ENCODE measurements at places on chromosomes 6 and 20. TPM values are rescaled to one million over a fixed set of nuclear protein-coding genes. Genes with fewer than 3 reads are reported as not detected.
A peak's percentile ranks its signal among the peaks of the same experiment; 100 is the strongest.

LPIN3 gene
- 1.8 TPM for total RNA-seq

KIAA0408 gene
- 40.7 TPM for total RNA-seq

PNLDC1 gene
- total RNA-seq = 0.49 TPM

IRAK1BP1 gene
- total RNA-seq = 7.8 TPM

F13A1 gene
- 0.39 TPM for total RNA-seq

KCNK15 gene
- total RNA-seq = not detected

CNBD2 gene
- total RNA-seq = 5.6 TPM

FNDC1 gene
- 0.09 TPM for total RNA-seq

GFOD1 gene
- 2.2 TPM for total RNA-seq

DNA sequence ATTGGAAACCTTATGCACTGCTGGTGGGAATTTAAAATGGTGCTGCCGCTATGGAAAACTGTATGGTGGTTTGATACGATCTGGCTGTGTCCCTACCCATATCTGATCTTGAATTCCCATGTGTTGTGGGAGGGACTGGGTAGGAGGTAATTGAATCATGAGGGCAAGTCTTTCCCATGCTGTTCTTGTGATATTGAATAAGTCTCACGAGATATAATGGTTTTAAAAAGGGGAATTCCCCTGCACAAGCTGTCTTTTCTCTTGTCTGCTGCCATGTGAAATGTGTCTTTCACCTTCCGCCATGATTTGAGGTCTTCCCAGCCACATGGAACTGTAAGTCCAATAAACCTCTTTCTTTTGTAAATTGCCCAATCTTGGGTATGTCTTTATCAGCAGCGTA lies 4.9 kb downstream of the TAP2 start:
- H3K36me3 ChIP-seq = no peaks in the 10 kb centered on the region
- H3K4me1 ChIP-seq = peaks cover 12% of the 10 kb centered on the region
- DNase-seq = no peak
- H3K27ac ChIP-seq = no peak overlapping the region
- no peak overlapping the region for H3K4me3 ChIP-seq

GRCh38 chr6:20237677-20238460 lies 25.6 kb upstream of the MBOAT1 start:
- H3K27ac ChIP-seq = no peak overlapping the region
- no peaks in the 10 kb centered on the region for H3K27me3 ChIP-seq
- H3K4me3 ChIP-seq = no peak overlapping the region

GRCh38 chr6:131843768-131844167 lies 35.9 kb downstream of the ENPP1 start:
- no peak overlapping the region for H3K4me3 ChIP-seq
- H3K36me3 ChIP-seq = no peaks in the 10 kb centered on the region
- H3K27me3 ChIP-seq = no peaks in the 10 kb centered on the region
- DNase-seq = no peak
- H3K27ac ChIP-seq = no peak overlapping the region

DNA sequence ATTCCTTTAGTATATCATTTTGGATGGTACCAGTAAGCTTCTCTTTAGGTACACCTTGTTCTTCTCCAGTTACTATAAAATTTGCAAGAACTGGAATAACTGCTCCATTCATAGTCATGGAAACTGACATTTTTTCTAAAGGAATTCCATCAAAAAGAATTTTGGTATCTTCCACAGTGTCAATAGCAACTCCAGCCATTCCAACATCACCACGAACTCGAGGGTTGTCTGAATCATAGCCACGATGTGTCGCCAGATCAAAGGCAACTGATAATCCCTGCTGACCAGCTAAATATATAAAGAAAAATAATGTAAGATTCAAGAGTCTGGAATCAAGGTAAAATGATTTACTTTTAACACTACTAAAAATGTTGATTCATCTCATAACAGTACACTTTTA lies 5.3 kb downstream of the MMUT start:
- H3K4me3 ChIP-seq = no peak overlapping the region
- no peak overlapping the region for H3K27ac ChIP-seq
- H3K36me3 ChIP-seq = peaks cover 3% of the 10 kb centered on the region
- DNase-seq = no peak

GRCh38 chr6:137491478-137491877 lies 2.7 kb downstream of the OLIG3 start:
- peaks cover 100% of the 10 kb centered on the region for H3K27me3 ChIP-seq
- no peak overlapping the region for H3K27ac ChIP-seq
- no peak for DNase-seq
- no peaks in the 10 kb centered on the region for H3K36me3 ChIP-seq

GRCh38 chr6:24330137-24330732 lies 27.6 kb downstream of the DCDC2 start:
- no peak for DNase-seq
- peaks cover 2% of the 10 kb centered on the region for H3K27me3 ChIP-seq
- H3K36me3 ChIP-seq = no peaks in the 10 kb centered on the region
- H3K4me3 ChIP-seq = no peak overlapping the region

- no peaks in the 10 kb centered on the region for H3K27me3 ChIP-seq
- H3K4me1 ChIP-seq = no peaks in the 10 kb centered on the region
- H3K27ac ChIP-seq = no peak overlapping the region
These were observed 260.0 kb upstream of the CDYL start for GRCh38 chr6:4516206-4516605.

- no peak for DNase-seq
- no peak overlapping the region for H3K4me3 ChIP-seq
- no peaks in the 10 kb centered on the region for H3K36me3 ChIP-seq
- H3K27ac ChIP-seq = no peak overlapping the region
These were observed 358.9 kb downstream of the CENPW start for GRCh38 chr6:126698732-126699240.

DNA sequence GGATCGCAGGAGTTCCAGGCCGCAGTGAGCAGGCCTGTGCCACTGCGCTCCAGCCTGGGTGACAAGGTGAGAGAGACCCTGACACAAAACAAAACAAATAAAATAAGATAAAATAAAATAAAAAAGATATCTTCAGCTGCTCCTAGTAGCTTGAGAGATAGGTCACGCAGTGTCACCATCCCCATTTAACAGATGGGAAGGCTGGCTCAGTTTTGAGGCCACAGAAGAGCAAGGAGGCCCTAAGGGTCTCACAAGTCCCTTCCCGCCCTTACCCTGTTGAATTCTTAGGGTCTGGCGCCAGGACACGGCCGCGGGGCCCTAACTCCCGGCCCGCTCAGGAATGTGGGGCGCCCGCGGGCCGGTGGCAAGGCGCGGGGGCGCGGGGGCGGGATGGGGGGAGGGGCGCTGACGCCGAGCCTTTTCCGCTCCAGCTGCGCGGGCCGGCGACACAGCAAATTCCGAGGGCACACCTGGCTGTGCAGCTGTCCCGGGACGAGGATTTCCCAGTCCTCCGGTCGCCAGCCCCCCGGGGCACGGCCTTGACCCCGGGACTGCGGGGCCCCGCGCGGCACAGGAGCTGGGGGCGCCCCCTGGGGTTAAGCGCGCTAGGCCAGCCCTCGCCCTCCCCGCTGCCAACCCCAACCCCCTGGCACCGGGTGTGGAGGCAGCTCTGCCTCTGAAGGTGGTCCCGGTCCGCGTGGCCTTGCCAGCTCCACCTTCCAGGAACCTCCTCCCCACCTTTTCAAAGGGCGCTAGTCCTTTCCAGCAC lies 10.3 kb upstream of the R3HDML start:
- no peaks in the 10 kb centered on the region for H3K36me3 ChIP-seq
- peaks cover 7% of the 10 kb centered on the region for H3K4me1 ChIP-seq
- peaks cover 2% of the 10 kb centered on the region for H3K27me3 ChIP-seq
- no peak for DNase-seq
- no peak overlapping the region for H3K27ac ChIP-seq

GRCh38 chr6:30912746-30913520 lies 1.1 kb upstream of the VARS2 start:
- DNase-seq = no peak
- no peak overlapping the region for H3K27ac ChIP-seq
- H3K4me3 ChIP-seq = peak overlapping the region; percentile 82
- H3K27me3 ChIP-seq = no peaks in the 10 kb centered on the region
- peaks cover 13% of the 10 kb centered on the region for H3K36me3 ChIP-seq

DNA sequence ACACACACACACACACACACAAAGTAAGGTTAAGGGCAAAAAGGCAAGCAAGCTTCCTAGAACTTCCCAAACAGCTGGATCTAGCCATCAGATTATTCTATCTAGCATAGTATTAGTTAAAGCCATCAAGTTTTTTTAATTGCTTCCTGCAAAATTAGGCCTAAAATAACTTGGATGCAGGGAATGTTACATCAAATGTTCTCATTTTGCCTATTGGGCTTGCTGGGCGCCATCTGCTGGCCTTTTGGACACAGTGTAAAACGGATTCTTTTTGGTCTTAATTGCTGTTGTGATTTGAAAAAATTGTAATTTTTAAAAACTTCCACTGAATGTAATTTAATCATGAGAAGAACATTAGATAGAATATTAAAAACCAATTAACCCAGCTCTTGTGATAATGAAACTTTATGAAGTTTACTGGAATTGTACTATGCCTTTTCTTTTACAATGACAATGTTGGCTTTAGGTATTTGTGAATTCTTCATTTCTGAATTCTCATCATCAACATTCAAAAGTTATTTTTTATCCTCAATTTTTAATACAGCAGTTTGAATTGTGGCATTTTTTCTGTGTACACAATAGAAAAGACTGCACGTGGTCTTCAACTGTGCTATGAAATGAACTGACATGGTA lies 6.8 kb downstream of the MKKS start:
- no peak overlapping the region for H3K4me3 ChIP-seq
- H3K4me1 ChIP-seq = peaks cover 28% of the 10 kb centered on the region
- peaks cover 4% of the 10 kb centered on the region for H3K36me3 ChIP-seq

DNA sequence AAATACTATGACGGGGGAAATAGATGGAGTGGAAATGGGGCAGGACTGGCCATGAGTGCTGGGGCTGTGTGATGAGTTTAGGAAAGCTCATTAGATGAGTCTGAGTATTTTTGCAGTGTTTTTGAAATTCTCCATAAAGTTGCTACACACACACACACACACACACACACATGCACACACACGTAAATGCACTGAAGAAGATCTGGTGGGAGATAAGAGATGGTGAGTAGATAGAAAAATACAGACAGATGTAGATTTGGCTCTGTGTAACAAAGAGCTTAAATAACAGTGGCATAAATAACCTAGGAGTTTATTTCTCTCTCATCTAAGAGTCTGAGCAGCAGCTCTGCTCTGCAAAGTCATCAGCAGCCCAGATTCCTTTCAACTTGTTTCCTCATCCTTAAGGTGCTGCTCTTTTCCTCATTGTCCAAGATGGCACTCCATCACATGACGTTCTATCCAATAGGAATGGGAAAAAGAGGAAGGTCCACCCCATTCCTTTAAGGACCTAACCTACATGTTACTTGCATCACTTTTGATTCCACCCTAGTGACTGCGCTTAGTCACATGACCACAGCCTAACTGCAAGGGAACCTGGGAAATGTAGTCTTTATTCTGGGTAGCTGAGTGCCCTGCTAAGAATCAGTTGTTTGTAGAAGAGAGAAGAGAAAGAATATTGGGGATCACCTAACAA lies 76.4 kb downstream of the EYA2 start:
- DNase-seq = peak; percentile 23
- H3K27ac ChIP-seq = peak overlapping the region; percentile 32
- no peak overlapping the region for H3K4me3 ChIP-seq

DNA sequence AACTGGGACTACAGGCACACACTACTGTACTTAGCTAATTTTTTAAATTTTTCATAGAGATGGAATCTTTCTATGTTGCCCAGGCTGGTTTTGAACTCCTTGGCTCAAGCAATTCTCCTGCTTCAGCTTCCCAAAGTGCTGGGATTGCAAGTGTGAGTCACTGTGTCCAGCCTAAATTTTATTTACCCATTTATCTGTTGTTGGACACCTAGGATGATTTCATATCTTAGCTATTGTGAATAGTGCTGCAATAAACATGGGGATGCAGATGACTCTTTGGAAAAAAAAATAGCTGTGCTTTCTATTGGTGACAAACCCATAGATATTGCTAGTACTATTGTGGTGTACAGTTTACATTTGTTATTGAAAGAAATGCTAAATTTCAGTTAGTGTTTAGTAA lies 19.6 kb upstream of the SYNCRIP start:
- H3K27me3 ChIP-seq = no peaks in the 10 kb centered on the region
- H3K36me3 ChIP-seq = peaks cover 9% of the 10 kb centered on the region
- no peaks in the 10 kb centered on the region for H3K4me1 ChIP-seq
- no peak for DNase-seq
- no peak overlapping the region for H3K4me3 ChIP-seq

- no peak overlapping the region for H3K4me3 ChIP-seq
- H3K4me1 ChIP-seq = peaks cover 6% of the 10 kb centered on the region
- no peaks in the 10 kb centered on the region for H3K36me3 ChIP-seq
These were observed 157.5 kb downstream of the BMP7 start for GRCh38 chr20:57108742-57109570.

GRCh38 chr6:47654255-47654654 lies 44.1 kb upstream of the ADGRF4 start:
- H3K27me3 ChIP-seq = no peaks in the 10 kb centered on the region
- no peak overlapping the region for H3K27ac ChIP-seq
- H3K4me1 ChIP-seq = no peaks in the 10 kb centered on the region
- no peaks in the 10 kb centered on the region for H3K36me3 ChIP-seq

DNA sequence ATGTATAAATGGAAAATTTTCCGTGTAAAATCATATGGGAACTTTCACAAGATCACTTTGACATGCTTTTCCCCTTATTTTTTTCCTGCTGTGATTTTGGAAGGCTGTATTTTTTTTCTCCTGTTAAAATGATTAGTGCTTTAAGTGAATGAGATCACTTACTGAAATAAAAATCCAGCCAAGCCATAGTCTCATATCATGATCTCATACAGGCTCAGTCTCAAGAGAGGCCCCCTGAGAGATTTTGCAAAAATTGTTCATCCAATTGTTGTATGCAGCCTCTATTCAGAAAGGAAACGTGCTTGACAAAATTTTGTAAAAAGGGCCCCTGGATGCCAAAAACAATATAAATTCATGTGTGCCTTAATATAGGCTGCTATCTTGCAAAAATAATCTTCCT lies 528.2 kb downstream of the HDGFL1 start:
- DNase-seq = no peak
- H3K27me3 ChIP-seq = no peaks in the 10 kb centered on the region
- H3K4me1 ChIP-seq = no peaks in the 10 kb centered on the region
- H3K4me3 ChIP-seq = no peak overlapping the region
- H3K36me3 ChIP-seq = peaks cover 17% of the 10 kb centered on the region
- no peak overlapping the region for H3K27ac ChIP-seq

DNA sequence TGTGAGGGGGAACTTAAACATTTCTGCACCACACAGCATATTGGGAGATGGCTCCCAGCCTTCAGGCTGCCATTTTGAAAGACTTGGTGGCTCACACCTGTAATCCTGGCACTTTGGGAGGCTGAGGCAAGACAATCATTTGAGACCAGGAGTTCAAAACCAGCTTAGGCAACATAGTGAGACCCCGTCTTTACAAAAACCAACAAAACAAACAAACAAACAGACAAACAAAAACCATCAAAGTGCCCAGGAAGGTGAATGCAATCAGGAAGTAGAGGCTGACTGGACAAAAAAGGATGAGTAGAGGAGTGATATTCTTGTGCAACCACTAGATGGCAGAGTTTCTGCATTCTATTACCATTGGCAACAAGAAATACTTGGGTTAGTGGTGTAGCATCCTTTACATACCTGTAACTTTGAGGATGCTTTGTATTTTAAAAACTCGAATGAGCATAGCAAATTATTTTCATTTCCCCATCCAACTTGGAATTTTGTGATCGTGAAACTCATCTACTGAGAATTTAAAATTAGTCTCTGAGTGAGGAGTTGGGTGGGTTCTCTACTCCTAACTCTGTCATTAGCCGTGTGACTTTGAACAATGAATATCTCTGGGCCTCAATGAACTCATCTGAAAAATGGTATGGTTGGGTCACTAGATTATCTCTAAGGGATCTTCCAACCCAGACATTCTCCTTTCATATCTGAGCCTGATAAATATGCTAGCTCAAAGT lies 84.4 kb downstream of the CRYBG1 start:
- H3K4me3 ChIP-seq = no peak overlapping the region
- peaks cover 45% of the 10 kb centered on the region for H3K27me3 ChIP-seq
- DNase-seq = peak; percentile 23
- H3K4me1 ChIP-seq = peaks cover 4% of the 10 kb centered on the region
- H3K27ac ChIP-seq = no peak overlapping the region

Measured in neural crest cell (in vitro differentiated cells).